Diencephalon (tissue), 1 donor: ENCODE measurements at places on chromosomes 5 and 9. TPM values are rescaled to one million over a fixed set of nuclear protein-coding genes. Genes with fewer than 3 reads are reported as not detected.

Gene SPARC
- 157 TPM for total RNA-seq

Gene MATR3
- 609 TPM for total RNA-seq

Gene RIOK2
- total RNA-seq: 20.8 TPM

Gene ARHGEF39
- 0.46 TPM for total RNA-seq

Gene ATOX1
- total RNA-seq: 60.4 TPM

Gene FAM163B
- 11.3 TPM for total RNA-seq

Gene FAM151B
- 22.6 TPM for total RNA-seq

Gene ADAMTS13
- 3.5 TPM for total RNA-seq

Gene MACROH2A1
- total RNA-seq: 121 TPM

Gene PCDHB8
- total RNA-seq: 8.1 TPM

Gene C9orf152
- total RNA-seq: not detected

Gene C9orf85
- total RNA-seq: 20.1 TPM

Gene BAAT
- 0.23 TPM for total RNA-seq

Gene ANGPTL2
- 4.2 TPM for total RNA-seq

Gene ERCC8
- total RNA-seq: 31.6 TPM

Gene TNFSF8
- total RNA-seq: 0.92 TPM

Gene ITGA2
- 4.4 TPM for total RNA-seq

Gene ADAMTS2
- 6.9 TPM for total RNA-seq

Gene EGR1
- 1.8 TPM for total RNA-seq

Gene ZNF169
- total RNA-seq: 6.5 TPM

Gene PCDHB10
- total RNA-seq: 22.4 TPM

Gene ENHO
- 58.8 TPM for total RNA-seq

Gene PCDHA13
- 9.9 TPM for total RNA-seq

Gene PKD2L2
- 0.46 TPM for total RNA-seq

Gene ETF1
- total RNA-seq: 79.4 TPM

Gene ZNF883
- 29.1 TPM for total RNA-seq

Gene GPRIN1
- total RNA-seq: 67.8 TPM

Gene TOPORS
- 39.4 TPM for total RNA-seq

Gene ZFP37
- 17.5 TPM for total RNA-seq

Gene CEMIP2
- total RNA-seq: 58.8 TPM

Gene PGM5
- 3.2 TPM for total RNA-seq

Gene GPR151
- total RNA-seq: 0.46 TPM

Gene C9orf43
- total RNA-seq: 0.69 TPM

Gene MYORG
- 6.2 TPM for total RNA-seq

Gene FGF1
- total RNA-seq: 22.4 TPM

Gene PCDHA4
- total RNA-seq: 15.0 TPM

Gene HTR1A
- total RNA-seq: 5.5 TPM

Gene CDH6
- 43.4 TPM for total RNA-seq

Gene CNTNAP3B
- total RNA-seq: 39.7 TPM

Gene QRFP
- not detected for total RNA-seq

Gene PCDHA2
- 10.4 TPM for total RNA-seq

Gene RAB3C
- total RNA-seq: 230 TPM

Gene LCP2
- 2.5 TPM for total RNA-seq

Gene ADAMTS6
- 27.5 TPM for total RNA-seq

Gene NR4A3
- total RNA-seq: 2.1 TPM

Gene P4HA2
- 14.5 TPM for total RNA-seq

Gene PRLR
- 4.6 TPM for total RNA-seq

Gene CDH12
- 32.1 TPM for total RNA-seq

Gene FLT4
- 2.5 TPM for total RNA-seq

Gene MARCOL
- total RNA-seq: not detected

Gene LHX3
- total RNA-seq: not detected

Gene C7
- 3.9 TPM for total RNA-seq

Gene PNPLA7
- 1.6 TPM for total RNA-seq

Gene SERINC5
- 58.6 TPM for total RNA-seq

Gene LOX
- total RNA-seq: 4.6 TPM

Gene PCDHB14
- total RNA-seq: 12.7 TPM

Gene SLIT3
- total RNA-seq: 7.6 TPM

Gene HTR4
- 5.5 TPM for total RNA-seq
